ENCODE measurements at places on chromosomes 5 and 9.

- no peak for DNase-seq
Observed at GRCh38 chr9:20995616-20996015, 35.8 kb downstream of the HACD4 start.

GRCh38 chr9:91903126-91903911 is 46.7 kb downstream of the ROR2 start:
- no peak for DNase-seq

GRCh38 chr5:113281194-113281593 is 153.6 kb downstream of the TSSK1B start:
- DNase-seq = peak; percentile 31

DNA sequence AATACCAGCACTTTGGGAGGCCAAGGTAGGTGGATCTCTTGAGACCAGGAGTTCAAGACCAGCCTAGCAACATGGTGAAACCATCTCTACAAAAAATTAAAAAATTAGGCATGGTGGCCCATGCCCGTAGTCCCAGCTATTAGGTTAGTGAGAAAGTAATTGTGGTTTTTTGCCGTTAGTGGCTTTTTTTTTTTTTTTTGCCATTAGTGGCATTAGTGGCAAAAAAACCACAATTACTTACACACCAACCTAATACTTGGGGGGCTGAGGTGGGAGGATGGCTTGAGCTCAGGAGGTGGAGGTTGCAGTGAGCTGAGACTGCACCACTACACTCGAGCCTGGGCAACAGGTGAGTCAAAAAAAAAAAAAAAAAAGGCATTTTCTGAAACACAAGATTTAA is 27.8 kb downstream of the MLANA start:
- no peak for DNase-seq

GRCh38 chr9:35311891-35312639 is 150.3 kb downstream of the UNC13B start:
- DNase-seq = peak; percentile 19

GRCh38 chr5:57398413-57399093 is 84.1 kb downstream of the ACTBL2 start:
- DNase-seq = no peak

DNA sequence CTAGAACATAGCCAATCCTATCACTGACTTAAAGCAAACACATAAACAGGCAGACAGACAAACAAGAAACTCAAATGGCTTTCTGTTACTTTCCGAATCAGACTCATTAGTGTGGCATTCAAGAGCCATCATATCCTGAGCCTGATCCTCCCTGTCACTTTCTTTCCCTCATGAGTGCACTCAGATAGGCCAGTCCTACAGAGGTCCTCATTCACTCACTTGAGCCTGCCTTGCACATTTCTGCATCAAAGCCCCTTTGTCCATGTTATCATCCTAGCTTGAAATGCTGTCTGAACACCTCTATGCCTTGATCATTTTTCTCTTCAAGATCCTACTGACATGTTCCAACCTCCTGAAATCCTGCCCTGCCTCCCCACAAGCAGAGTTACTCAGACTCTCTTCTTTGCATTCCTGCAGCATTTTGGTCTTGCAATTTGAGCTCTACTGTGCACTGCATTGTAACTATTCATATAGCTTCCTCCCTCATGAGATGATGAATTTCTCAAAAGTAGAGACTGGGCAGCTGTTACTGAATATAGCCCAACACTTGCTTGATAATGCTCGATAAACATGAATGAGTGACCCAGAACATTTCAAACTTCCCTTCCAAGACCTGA is 126.9 kb downstream of the PALM2AKAP2 start:
- peak; percentile 71 for DNase-seq

- DNase-seq = peak; percentile 74
Observed at GRCh38 chr5:95812074-95812471, 10.5 kb downstream of the GLRX start.

DNA sequence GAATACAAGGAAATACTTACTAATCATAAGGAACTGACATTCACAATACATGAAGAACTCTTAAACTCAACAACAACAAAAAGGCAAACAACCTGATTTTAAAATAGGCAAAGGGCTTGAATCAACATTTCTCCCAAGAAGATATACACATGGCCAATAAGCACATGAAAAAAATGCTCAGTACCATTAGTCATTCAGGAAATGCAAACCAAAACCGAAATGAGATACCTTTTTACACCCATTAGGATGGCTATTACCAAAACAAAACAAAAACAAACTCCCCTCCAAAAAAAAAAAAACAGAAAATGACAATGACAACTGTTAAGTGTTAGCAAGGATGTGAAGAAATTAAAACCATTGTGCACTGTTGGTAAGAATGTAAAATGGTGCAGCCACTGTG is 104.1 kb upstream of the ZNF462 start:
- no peak for DNase-seq
